ENCODE measurements at places on chromosomes 3 and 15.

DNA sequence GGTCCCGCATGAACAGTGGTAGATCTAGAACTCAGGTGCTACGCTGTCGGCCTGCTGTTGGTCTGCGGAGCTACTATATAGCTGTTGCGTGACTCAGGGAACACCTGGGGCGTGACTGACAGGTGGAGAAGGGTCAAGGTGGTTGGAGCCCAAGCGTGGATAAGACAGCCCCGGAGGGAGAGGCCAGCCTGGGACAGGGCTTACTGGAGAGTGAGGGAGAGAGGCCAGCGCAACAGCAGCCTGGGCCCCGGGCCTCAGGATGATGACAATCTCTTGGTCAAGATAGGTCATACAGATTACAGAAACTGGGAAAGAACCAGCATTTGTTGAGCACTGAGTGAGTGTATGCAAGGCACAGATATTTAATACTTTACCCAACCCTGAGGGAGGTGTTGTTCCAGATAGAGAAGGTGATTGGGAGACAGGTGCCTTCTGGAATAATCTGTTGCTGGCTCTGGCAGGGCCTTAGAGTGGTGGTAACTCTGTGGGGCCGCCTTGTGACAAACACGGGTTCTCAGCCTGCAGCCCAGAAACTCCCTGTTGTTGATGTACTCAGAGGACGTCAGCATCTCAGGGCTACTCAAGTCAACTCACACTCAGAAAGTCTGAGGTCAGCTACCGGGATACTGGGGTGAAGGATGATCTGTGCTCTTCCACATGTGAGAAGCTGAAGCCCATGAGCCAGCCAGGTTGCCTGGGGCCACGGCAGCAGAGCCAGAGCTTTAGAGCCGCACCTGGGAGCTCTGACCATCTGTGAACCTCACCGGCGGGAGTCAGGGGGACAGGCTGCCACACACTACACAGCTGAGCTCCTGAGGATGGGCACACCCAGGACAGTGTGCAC is 265.4 kb upstream of the HES1 start:
- no peak for DNase-seq

DNA sequence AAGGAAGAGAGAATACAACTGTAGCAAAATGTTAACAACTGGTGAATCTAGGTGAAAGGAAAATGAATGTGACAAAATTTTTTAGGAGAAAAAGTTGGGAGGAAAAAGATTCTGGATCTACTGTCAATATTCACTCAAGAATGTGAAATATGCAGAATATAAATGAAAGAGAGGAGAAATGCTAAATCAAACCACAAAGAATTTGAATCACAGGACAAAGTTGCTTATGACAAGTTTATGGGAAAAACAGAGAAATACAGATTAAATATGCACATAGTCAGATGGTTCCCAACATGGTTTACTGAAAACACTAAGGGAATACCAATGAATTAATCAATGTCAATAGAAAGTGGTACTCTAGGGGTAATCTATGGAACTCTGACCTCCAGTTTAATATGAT is 27.6 kb downstream of the C3orf33 start:
- DNase-seq = peak; percentile 8

- DNase-seq = no peak
These were observed 171.2 kb downstream of the KCNMB2 start for GRCh38 chr3:178707311-178708031.

DNA sequence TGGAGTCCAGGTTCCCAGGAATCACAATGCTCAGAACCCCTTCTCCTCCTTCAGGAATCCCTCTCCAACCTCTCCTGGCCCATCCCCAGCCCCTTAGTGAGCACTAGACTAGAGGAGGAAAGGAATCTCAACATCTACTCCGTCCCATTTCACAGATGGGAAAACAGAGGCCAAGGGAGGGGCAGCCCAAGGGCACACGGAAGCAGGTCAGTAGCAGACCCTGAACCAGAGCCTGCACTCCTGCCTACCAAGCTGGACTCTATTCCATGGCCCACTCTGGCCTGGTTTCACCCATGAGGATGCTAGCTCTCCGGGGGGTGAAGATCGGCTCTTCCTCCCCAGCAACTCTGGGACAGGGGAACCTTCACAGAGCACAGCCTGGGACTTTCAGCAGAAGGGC is 14.3 kb downstream of the SEMA7A start:
- no peak for DNase-seq

GRCh38 chr3:192545333-192545732 is 182.0 kb downstream of the FGF12 start:
- DNase-seq = no peak

DNA sequence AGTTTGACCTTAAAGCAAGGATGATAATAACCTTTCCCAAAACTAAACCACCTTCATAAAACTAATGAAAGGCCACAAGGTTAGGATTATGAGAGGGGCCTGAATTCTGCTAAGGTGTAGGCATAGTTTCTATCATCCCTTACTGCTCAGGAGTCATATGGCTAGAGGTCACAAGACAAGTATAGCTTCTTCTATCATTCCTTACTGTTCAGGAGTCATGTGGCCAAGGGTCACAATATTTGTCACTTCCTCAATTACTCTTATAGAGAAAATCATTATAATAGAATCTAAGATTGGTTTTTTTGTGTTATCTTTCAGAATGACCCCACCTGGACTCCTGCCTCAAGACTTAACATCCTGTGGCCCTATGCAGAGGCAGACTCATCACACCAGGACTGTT is 36.6 kb downstream of the HERC1 start:
- DNase-seq = no peak

GRCh38 chr15:60444289-60444912 is 34.5 kb downstream of the ICE2 start:
- no peak for DNase-seq

- DNase-seq = no peak
These were observed 738 bp downstream of the COMMD2 start for GRCh38 chr3:149751551-149751950.

- no peak for DNase-seq
These were observed 372.3 kb upstream of the IL12A start for GRCh38 chr3:159616234-159616825.

GRCh38 chr3:129001101-129001805 is at the start of gene EFCC1:
EFCC1 (plus strand) TSS chr3:129001304; CDS start chr3:129001629, 325 bp downstream.
- DNase-seq = no peak

DNA sequence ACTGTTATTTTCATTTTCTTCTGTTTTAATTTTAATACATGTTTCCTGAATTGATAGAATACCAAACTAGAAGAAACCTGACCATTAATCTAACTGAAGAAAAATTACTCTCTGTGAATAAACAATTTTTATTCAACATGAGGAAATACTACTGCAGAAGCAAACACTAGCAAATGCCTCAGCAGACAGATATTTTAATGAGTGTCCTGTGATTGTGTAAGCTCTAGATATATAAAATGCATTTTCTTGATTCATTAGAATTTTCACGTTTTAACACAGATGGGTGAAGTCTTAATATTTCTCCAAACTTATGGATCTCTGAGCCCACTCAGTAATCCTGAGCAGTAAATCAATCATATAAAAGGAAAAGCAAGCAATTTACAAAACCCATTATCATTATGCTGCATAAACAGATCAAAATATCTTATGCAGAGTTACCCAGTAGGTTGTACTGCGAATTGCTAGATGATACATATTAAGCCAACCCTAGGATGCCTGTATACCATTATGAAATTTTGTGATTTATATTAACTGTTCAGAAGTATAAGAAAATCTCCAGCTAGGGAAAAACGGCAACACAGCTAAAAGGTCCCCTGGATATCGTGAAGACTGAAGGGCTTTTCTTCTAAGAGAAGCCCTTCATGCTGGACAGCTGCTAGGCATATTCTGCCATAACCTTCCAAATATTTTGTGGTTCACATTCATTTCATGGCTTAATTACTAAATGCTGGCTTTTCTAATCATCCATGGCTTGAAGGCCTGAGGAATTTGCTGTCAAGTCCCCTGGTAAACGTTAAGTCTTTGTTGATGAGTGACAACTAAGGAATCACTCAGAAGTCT is 157.7 kb upstream of the TGFBR2 start:
- no peak for DNase-seq

GRCh38 chr3:56974247-56974930 is 86.1 kb upstream of the SPATA12 start:
- no peak for DNase-seq

GRCh38 chr15:76363251-76363650 is 26.7 kb downstream of the ISL2 start:
- DNase-seq = no peak

DNA sequence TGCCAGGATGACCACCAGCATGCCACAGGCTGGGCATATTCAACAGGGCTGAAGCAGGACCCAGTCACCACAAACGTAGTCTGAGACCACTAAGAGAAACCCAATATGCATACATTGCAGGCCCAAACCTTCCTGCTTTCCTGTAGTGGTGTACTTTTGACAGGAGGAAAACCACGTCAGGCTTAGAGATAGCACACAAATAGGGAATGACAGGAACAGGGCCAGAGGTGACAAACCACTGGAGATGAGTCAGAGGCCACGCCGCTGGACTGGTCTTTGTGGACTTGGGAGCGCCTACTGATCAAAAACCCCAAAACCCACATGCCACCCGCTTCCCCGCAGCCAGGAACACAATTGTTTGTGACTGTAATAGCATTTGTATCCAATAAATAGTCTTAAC is 3.6 kb upstream of the EFCAB12 start:
- no peak for DNase-seq

GRCh38 chr3:128167973-128168674 is 14.8 kb downstream of the EEFSEC start:
- no peak for DNase-seq

GRCh38 chr3:88954853-88955252 is 152.6 kb upstream of the EPHA3 start:
- no peak for DNase-seq

DNA sequence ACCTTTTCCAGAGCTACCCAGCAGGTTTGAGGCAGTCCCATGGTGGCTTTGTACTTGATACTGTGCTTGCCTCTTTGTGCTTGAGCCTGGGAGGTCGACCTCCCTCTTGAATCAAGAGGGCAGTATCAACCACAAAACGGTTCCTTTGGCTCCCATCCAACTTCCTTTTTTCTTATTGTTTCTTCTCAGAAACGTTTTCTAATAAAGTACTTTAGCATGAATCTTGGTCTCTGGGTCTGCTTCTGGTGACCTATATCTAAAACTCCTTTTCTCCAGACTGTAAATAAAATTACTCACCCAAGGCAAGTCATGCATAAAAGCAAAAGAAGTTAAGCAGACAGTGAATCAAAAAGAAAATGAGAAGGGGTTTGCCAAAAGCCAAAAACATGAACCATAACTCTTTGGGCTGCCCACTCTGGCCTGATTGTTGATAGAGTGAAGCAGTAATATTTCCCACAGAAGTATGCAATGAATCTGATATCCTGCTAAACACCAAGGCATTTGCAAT is 112.2 kb upstream of the SLC4A7 start:
- DNase-seq = no peak

- no peak for DNase-seq
These were observed 290.5 kb downstream of the NAALADL2 start for GRCh38 chr3:175149675-175150074.

DNA sequence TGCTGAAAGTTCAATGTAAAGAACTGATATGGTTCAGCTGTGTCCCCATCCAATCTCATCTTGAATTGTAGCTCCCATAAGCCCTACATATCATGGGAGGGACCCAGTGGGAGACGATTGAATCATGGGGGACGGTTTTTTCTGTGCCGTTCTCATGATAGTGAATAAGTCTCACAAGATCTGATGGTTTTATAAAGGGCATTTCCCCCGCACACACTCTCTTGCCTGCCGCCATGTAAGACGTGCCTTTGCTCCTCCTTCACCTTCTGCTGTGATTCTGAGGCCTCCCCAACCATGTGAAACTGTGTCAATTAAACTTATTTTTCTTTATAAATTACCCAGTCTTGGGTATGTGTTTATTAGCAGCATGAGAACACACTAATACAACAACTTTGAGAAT is 86.5 kb upstream of the TNFSF10 start:
- DNase-seq = no peak

GRCh38 chr3:195443391-195443989 is 670 bp upstream of the ACAP2 start:
- no peak for DNase-seq

DNA sequence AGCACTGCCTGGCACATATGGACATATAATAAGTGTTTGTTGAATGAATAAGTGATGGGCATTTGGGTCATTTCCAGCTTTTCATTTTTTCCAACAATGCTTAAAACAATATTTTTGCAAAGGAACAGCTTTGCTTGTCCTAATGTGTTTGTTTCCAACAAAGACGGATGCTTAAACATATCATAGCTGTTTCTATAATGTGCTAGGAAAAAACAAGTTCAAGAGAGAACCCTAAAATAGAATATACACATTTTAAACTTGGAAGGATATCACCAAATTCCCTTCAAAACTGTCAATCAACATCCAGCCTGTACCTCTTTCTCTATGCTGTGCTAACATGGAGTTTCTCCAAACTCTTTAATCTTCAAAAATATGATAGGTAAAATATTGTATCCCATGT is 224.5 kb upstream of the WNT5A start:
- DNase-seq = no peak

DNA sequence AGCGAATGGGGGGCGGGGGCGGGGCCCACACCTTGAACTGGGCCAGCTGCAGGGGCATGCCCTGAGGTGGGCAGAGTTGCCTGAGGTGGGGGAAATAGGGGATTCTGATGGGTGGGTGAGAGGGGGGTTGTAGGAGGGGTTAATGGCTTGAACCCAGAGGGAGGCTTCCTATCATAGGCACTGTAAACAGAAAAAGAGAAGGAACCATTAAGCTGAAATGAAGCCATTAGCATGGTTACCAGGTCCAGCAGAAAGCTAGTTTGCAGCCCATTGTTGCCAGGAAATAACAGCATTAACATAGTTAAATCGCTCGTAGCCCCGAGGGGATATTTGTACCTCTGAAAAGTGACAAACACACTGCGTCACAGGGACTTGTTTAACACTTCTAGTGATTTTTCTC is 29.0 kb downstream of the ETV5 start:
- no peak for DNase-seq

- DNase-seq = no peak
These were observed 98.3 kb downstream of the CMSS1 start for GRCh38 chr3:99915906-99916432.

DNA sequence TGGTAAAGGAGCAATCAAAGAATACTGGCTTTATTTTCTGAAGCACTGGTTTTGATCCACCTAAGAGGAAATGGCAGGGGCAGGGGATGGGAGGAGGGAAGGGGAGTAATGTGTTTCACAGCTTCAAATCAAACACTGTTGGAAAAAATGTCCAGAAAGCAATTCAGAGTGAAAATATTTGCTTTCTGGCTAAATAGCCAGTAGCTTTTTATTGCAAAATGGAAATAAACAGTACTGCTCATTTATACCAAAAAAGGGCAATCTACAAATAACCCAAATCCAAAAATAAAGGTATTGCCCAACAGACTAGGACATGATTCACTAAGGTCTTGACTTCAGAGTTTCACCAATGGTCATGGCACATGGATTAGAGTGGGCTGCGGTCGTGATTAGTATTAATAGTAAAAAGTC is 279.3 kb upstream of the THBS1 start:
- peak; percentile 70 for DNase-seq

GRCh38 chr3:44076221-44076829 is 165.4 kb upstream of the TOPAZ1 start:
- no peak for DNase-seq
